ENCODE measurements at places on chromosomes 2 and 18.

GRCh38 chr2:119723784-119724467 lies 35.8 kb upstream of the PTPN4 start:
- no peak for DNase-seq

DNA sequence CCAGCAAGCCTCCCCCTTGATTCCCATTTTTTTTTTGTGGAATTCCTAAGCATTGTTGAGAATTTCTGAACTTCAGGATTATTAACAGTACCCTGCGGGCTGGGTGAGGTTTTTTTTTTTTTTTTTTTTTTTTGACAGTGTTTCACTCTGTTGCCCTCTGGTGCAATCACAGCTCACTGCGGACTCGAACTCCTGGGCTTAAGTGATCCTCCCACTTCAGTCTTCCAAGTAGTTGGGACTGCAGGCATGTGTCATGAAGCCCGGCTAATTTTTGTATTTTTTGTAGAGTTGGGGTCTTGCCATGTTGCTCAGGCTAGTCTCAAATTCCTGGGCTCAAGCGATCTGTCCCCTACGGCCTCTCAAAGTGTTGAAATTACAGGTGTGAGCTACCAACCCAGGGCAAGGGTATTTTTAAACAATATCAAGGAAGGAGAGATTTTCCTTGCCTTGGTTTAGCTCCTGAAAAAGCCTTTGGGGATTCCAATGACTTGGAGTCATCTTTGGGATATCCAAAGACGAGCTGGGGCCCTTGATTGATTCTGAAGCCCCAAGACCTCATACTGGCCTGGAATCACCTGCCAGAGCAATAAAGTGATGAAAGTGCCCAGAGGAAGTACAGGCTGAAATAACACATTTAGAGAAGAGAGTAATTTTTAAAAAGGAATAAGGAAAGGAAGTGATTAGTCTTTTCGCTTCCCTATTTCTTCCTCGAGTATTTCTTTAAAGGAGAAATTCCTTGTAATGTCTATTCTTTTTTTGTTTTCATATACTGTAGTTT lies 240.2 kb downstream of the TGIF1 start:
- no peak for DNase-seq

- DNase-seq = no peak
Observed at GRCh38 chr2:116511426-116511825, 1303.1 kb upstream of the DDX18 start.

DNA sequence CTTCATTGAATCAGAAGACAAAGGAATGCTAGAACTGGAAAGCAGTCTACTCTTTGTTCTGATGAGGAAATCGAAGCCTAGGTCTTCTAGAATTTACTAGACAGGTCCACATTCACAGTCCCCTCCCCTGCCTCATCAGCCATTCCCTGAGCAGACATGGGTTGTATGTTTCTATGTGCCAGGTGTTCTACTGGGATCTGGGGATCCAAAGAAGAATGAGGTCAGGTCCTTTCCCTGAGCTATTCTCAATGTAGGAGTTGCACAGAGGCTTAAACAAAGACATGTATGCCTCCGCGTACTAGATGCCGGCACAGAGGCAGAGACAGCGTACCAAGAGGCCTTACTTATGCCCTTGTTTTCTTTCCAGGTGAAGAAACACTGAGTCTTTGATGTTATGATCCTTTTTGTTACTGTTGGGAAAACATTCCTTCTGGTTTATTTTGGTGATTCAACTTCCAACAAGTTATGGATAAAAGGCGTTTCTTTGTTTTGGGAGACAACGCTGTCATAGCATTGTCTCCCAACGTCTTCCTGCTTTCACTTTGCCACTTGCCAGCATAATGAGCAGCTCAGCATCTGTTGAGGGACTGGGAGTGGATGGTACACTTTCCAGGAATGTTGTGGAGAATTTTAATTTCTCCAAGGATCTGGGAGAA lies 174.4 kb downstream of the ALPK2 start:
- no peak for DNase-seq

DNA sequence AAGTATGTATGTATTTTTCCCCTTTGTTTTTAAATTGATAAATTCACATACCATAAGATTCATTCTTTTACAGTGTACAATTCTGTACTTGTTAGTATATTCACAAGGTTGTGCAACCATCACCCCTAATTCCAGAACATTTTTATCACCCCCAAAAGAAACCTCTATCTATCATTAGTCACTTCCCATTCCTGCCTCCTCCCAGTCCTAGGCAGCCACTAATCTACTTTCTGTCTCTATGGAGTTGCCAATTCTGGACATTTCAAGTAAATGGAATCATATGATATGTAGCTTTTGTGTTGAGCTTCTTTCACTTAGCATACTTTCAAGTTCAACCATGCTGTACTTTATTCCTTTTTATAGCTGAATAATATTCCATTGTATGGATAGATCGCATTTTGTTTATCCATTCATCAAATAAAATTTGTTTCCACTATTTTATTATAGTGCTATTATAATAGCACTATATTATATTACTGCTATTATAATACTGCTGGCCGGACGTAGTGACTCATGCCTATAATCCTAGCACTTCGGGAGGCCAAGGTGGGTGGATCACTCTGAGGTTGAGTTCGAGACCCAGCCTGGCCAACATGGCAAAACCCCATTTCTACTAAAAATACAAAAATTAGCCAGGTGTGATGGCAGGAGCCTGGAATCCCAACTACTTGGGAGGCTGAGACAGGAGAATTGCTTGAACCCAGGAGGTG lies 10.9 kb downstream of the STARD7 start:
- no peak for DNase-seq

DNA sequence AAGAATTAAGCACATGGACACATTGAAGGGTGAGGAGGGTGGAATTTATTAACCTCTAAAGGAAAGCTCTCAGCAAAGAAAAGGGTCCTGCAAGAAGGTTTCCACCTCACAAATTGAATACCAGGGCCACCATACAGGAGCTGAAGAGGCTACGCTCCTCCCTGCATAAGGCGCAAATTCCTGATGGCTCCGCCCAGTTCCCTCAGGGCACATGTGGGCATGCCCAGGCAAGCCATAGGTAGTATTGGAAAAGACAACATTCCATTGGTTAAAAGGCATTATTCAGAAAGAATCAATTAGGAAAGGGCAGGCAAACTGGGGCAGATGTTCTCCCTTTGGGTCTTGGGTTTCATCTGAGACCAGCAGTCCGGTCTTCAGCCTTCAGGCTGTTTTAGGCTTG lies 161.2 kb downstream of the PTPRM start:
- no peak for DNase-seq

DNA sequence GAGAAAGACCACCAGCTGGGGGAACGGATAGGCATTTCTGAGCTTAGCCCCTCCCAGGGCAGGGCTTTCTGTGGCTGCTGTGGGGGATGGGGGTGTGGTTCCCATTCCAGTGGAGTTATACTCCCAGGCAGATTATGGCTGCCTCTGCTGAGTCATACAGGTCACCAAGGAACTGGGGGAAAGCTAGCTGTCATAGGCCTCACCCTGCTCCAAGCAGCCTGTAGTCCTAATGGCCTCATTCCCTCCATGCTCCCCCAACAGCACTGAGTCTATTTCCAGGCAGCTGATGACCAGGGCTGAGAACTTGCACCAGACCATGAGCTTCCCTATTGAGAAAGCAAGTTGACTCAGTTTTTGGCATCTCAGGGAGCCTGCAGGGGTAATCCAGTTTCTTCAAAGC lies 87.1 kb downstream of the GPR39 start:
- no peak for DNase-seq

DNA sequence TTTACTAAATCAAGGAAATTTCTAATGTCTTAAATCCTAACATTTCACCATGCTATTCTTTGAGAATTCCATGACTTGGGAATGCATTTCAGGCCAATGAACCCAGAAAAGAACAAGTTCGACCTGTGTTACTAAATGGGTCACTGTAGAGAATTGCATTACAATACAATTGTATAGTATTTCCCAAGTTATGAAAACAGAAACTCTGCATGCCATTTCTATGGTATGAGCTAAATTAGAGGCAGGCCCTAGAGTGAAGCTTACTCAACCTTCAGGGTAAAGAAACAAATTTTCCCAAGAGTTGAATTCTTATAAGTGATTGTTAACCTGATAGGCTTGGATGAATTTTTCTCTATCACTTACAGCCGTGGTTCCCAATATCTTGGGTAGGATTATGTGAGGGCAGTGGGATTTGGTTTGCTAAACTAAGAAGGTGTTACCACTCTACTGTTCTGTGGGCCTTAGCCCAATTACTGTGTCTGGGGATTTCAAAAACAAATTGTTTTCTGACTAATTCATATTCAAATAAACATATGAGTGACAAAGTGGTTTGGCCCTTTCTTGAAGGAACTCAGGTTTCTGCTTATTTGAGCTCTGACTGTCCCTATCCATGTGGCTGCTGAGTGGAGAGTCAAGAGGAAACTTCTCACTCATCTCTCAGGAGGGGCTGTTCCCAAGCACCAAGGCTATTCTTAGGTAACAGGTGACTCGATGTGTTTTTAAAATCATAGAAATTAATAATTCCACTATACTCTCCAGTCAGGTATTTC lies 11.2 kb upstream of the SERPINB7 start:
- no peak for DNase-seq

DNA sequence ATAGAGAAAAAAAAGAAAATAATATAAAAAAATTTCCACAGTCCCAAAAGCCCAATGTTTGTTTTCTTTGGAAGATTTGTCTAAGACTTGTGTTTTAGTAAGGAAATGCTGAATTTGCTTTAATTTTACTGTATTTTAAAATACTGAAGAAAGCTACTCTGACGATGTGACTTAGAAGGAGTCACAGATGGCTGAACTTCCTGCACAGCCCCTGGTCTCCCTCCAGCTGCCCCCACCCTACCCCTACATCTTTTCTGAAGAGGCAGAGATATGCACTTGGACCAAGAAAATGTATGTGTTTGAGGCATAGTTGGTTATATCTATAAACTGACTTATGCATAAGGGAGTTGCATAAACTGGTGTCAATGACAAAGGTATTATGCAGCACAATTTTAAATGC lies 172.3 kb downstream of the CDH2 start:
- DNase-seq = no peak

- DNase-seq = no peak
Observed at GRCh38 chr2:127683757-127684156, 8.4 kb upstream of the LIMS2 start.

DNA sequence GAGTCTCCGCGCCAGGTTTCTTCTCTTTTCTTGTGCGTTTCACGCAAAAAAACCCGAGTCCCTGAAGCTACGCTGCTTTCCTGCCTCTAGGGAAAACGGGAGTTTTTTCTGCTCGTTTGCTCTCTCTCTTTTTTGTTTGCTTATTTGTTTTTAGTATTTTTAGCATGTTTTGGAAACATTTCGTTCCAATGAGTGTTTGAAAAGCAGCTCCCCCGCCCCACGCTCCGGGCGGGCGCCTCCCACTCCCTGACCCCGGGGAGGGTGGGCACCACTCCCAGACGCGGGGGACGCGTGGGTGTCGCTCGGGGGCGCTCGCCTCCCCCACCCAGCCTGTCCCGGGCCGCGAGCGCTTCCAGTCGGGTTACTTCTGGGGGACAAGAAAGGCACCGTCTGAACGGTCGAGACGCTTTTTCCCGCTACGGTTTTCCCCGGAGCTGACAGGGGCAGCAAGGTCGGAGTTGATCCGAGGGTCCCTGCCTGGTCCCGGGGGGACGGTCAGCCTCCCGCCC lies 446 bp upstream of the EFHD1 start:
- no peak for DNase-seq

GRCh38 chr2:46696966-46697829 lies 217.8 kb downstream of the TMEM247 start:
- no peak for DNase-seq

GRCh38 chr2:959457-959856 lies 8.8 kb downstream of the SNTG2 start:
- DNase-seq = no peak

DNA sequence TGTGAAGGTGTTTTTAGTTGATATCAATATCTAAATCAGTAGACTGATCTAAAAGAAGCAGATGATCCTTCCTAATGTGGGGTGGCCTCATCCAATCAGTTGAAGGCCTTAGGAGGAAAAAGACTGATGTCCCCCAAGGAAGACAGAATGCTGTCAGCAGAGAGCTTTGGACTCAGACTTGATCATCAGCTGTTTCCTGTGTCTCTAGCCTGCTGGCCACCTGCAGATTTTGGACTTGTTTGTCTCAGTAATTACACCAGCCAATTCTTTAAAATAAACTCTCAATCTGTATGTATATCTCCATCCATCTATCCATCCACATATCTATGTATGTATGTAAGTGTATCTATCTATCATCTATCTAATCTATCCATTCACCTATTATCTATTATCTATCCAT lies 301.3 kb downstream of the LPIN1 start:
- no peak for DNase-seq

DNA sequence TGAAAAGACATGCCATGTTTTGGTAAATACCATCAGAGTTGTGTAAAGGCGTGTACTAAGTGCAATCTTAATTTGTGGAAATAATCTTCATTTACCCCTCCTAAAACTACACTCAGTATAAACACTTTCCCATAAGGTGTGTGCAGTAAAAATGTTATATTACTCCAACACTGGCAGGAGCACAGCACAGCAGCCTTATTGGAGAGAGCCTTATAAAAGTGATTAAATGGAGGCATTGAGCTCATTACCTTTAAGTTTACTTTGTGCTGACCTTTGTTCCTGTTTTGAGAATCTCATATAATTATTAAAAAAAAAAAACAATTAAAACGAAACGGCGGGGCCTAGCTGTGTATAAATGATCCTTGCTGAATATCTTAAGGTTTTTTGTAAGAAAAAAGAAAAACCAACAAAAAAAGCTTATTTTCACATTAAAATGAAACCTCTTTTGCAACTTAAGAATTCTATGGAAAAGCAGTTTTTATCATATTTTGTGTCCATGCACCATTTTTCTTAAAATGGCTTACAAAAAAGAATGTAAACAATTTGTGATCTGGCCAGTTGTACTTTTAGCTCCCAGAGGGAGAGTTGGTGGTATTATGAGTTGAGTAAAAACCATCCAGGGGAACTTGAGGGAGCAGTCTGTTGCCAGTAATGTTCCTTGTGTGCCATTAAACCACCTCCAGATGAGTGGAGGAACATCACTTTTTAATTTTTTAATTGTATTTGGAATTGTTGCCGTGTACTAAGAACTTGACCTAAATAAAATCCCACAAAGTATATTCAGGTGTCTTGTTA lies 103.4 kb downstream of the ABI2 start:
- DNase-seq = no peak

DNA sequence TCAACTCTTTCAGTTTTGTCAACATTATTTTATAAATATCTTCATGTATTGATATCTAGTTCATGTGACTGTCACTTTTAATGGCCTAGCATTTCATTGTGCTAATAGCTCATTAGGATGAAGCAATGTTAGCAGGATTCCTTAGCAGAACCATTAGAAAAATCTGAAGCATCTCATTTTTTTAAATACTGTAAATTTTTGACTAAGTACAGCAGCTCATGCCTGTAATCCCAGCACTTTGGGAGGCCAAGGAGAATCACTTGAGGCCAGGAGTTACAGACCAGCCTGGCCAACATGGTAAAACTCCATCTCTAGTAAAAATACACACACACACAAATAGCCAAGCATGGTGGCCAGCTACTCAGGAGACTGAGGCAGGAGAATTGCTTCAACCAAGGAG lies 15.6 kb upstream of the ANTXR1 start:
- DNase-seq = no peak

DNA sequence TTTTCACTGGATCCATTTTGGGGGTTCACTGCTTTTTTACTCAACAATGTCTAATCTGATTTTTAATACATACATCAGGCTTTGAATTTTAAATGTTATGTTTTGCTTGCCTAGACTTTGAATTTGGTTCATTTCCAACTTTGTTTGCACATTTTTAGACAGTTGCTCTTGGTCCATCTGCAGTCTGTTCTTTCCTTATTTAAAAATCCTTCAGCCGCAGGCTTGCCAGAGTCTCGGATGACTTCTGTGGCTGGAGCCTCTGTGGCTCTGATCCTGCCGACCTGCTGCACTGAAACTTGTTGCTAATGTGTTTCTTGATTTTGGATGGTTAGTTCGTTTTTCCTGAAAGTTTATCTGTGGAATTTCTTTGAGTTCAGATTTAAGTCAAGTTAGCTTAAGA lies 172.0 kb upstream of the ALKAL2 start:
- no peak for DNase-seq

Data from GM18507 (cell line).